SK-N-SH (cell line): ENCODE measurements at places on chromosomes 4 and X. TPM values are rescaled to one million over a fixed set of nuclear protein-coding genes. Genes with fewer than 3 reads are reported as not detected.
A peak's percentile ranks its signal among the peaks of the same experiment; 100 is the strongest.

DNA sequence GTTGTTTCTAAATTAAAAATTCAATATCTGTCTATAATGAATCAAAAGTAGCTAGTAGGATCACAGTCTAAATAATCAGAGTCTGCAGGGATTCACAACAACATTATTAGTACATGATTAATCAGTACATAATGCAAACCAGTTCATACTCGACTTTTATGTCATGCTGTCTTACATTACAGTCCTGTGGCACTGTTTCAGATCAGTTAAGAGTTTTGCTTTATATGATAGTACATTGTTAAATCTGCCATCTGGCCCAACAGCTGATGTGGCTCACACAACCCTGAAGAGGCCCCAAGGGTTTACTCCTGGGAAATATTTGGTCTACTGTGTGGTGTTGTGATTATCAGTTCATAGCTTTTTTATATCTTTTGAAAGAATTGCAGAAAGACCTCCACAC is 247.1 kb upstream of the ETNPPL start:
- DNase-seq, result peak; percentile 20

BLTP1 gene
- 13.1 and 19.9 TPM in 2 replicates for polyA plus RNA-seq

OCRL gene
- 18.6 and 23.3 TPM in 2 replicates for polyA plus RNA-seq

PLAC8 gene
- 11.2 and 11.3 TPM in 2 replicates for polyA plus RNA-seq

DNA sequence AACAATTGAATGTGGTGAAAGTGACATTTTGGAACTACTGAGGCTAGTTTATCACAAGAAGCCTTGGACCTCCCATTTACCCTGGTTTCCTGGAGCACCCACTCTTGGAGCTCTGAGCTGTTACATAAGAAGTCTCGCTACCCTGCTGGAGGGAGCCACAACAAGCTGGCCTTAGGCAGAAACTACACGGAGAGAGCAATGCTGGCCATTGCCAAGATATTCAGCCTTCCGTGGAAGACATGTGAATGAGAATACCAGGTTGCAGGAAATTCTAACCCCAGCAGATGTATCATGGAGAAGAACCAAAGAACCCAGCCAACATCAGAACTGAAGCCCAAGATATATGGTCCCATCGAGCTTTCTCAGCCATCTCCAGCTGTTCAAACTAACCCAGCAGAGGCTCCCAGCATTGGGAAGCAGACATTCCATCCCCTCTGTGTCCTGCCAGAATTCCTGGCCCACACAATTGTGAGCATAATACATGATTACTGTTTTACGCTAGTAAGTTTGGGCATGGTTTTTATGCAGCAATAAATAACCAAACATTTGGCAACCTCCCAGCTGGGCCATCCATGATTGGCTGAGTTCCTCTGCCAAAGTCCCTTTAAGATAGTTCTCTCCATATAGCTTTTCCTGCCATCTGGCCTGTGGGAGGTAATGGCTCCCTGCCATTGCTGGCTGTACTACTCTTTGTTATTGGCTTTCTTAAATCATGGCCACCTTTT is 17.9 kb upstream of the PDE5A start:
- no peak for DNase-seq

CLRN2 gene
- polyA plus RNA-seq, result not detected in 2 replicates

GRCh38 chr4:135185256-135185655 is 983.7 kb upstream of the PABPC4L start:
- no peak for DNase-seq

ETDA gene
- not detected in 2 replicates for polyA plus RNA-seq

CD99L2 gene
- 57.7 and 62.9 TPM in 2 replicates for polyA plus RNA-seq

DNA sequence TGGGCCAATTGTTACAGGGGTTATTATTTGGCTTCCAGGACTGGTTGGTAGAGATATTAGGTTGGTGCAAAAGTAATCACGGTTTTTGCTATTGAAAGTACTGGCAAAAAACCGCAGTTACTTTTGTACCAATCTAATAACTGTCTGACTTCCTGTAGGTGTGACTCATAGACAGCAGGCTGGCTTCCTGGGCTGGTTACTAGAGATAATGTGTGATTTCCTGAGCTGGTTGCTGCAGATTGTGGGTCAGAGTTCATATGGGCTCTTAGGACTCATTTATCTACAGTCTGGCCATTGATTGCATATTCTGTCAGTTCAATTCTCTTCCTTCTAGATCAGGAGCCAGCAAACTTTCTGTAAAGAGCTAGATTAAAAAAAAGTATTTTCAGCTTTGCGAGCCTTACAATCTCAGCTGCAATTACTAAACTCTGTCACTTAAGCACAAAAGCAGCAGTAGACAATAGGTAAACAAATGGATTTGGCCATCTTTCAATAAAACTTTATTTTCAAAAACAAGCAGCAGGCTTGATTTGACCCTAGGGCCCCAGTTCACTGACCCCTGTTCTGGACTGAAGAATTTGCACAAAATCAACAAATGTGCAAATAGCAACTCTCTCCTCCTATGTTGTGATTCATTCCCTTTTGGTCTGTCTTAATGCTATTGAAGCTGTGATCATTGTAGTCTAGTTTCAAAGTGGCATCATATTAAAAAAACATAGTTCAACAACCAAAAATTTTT is 50.8 kb upstream of the BOD1L1 start:
- DNase-seq, result no peak

- DNase-seq, result no peak
Measured at GRCh38 chr4:149110481-149110880, 668.3 kb upstream of the NR3C2 start.

DNA sequence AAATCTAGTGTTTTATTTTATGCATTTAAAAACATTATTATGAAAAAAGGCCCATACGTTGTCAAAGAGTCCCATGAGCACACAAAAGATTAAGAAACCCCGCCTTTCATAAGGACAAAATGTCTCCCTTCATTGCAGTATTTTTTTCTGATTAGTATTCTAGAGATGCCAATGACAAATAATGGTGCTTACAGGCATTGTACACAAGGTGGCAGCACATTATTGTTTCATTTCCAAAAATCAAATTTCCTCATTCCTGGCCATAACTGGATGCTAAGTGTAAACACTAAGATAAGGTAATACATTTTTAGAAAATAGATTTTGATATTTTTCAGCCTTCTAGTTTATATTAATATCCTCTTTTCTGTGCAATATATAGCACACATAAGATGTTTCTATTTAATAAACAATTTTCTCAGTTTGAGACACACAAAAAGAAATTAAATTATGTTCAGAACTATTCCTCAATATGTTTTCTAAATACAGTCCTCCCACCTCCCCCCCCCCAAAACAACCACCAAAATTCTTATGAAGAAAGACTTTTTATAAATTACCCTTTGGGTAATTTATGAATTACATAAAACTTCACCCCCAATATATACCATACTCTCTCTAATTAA is 47.7 kb downstream of the TIGD2 start:
- peak; percentile 42 for DNase-seq

GRCh38 chr4:2075987-2076907 is 17.1 kb downstream of the NAT8L start:
- no peak for DNase-seq

IBSP gene
- polyA plus RNA-seq, result not detected in 2 replicates

DNA sequence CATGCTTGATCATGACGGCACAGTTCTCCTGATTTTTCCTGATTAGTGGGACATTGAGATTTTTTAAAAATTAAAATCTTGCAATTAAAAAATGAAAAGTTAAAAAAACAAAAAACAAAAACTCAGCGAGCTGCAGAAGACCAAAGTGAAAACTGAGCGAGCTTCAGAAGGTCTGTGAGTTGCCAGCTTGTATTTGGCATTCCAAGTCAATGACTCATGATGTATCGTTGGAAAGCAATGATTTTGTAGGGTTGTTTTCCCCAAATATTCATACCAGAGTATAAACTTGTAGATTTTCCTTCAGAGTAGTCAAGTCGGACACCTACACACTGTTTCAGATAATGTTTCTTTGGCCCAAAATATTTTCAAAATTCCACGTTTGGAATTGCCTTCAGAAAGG is 76.9 kb downstream of the LRRC66 start:
- DNase-seq, result no peak

RENBP gene
- 0.90 and 1.0 TPM in 2 replicates for polyA plus RNA-seq

SAGE1 gene
- polyA plus RNA-seq, result not detected in 2 replicates

- DNase-seq, result no peak
Measured at GRCh38 chr4:11436673-11437072, 8.0 kb upstream of the HS3ST1 start.

GRCh38 chr4:90165883-90166282 is 38.7 kb downstream of the CCSER1 start:
- no peak for DNase-seq

NDST3 gene
- polyA plus RNA-seq, result 1.2 and 1.4 TPM in 2 replicates

SSX2 gene
- 0.13 and 0.50 TPM in 2 replicates for polyA plus RNA-seq

DNA sequence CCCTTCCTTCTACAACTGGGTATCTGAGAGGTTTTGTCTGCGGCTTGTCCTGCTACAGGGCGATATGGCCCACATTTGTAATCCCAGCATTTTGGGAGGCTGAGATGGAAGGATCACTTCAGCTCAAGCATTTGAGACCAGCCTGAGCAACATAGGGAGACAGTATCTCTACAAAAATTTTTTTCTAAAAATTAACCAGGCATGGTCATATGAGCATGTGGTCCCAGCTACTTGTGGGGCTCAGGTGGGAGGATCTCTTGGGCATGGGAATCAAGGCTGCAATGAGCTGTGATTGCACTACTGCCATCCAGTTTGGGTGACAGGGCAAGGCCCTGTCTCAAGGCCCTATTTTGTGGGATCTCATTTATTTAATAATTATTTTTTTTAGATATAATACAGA is 420.6 kb upstream of the PABPC4L start:
- no peak for DNase-seq

DNA sequence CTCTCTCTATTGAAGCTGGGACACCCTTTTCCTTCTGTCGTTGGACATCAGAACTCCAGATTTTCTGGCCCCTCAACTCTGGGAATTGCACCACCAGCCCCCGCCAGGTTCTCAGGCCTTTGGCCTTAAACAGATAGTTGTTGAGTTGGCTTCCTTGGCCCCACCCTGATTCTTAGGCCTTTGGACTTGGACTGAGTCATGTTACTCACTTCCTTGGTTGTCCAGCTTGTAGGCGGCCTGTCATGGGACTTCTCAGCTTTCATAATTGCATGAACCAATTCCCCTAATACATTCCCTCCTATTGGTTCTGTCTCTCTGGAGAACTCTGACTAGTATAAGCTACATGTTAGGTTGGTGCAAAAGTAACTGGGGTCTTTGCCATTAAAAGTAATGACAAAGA is 195.7 kb downstream of the GPAT3 start:
- no peak for DNase-seq

GRCh38 chr4:143700046-143700415 is 444 bp downstream of the FREM3 start:
- DNase-seq, result peak; percentile 15

DNA sequence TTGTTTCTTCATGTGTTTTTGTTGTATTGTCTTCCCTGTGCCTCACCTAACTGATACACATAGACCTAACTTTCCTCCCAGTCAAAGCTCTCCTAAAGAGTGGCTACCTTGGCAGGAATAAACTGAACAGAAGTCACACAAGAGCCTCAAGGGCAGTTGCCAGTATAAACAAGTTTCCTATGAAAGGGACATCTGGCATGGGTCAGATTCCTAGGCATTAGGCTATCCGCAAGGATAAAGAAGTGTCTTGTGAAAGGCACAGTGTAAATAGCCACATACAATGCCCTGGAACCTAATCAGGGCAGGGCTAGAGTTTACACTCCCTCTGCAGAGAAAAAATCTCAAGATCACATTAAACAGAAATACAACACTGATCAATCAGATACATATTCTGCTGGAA is 220.8 kb downstream of the SPANXN3 start:
- DNase-seq, result no peak

JAKMIP1 gene
- polyA plus RNA-seq, result 0.54 and 1.0 TPM in 2 replicates

DNA sequence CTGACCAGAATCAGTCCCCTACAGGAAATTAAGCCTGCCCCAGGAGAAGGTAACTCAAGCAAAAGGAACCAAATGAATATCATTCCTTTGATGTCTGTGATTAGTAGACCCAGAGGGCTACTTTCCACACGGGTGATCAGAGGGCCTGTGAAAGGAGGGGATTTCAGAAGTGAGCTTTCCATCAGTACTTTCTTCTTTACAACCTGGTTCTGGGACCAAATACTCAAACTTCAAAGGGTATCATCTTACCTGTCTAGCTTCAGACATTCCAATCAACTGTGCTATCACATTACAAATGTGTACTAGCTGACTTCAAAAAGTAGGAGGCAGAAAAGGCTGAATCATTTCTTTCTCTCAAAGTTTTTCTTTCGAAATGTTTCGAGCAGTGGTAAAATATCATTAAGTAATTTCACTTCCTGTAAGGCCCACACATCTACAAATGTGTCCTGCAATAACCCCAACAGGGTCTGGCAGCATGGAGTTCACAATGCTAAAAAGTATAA is 23.9 kb downstream of the ACSL4 start:
- DNase-seq, result no peak

PRIMPOL gene
- 8.0 and 11.9 TPM in 2 replicates for polyA plus RNA-seq

TRIM60 gene
- polyA plus RNA-seq, result not detected in 2 replicates

- no peak for DNase-seq
Measured at GRCh38 chrX:45208121-45208856, 7.6 kb upstream of the DIPK2B start.

DNA sequence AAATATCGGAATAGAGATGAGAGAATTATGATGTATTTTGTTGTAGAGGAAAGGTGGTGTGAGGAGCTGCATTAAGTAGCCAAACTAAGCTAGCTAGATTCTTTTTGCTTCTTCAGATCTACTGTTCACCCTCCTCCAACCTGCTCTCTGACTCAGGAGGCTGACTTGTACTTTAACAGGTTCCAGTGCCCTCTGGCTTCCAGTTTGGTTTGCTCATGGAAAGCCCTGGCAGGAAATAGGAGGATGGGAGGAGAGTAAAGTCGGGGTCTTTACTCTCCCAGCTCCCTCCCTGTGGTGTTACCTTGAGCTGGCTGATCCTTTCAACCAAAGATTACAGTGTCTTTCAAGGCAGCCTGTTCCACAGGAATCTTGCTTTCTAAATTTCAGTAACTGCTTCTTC is 277.0 kb upstream of the EDA2R start:
- no peak for DNase-seq

GPC3 gene
- 0.86 and 1.4 TPM in 2 replicates for polyA plus RNA-seq

RS1 gene
- polyA plus RNA-seq, result not detected in 2 replicates

PRRG1 gene
- 3.0 and 4.0 TPM in 2 replicates for polyA plus RNA-seq

DNA sequence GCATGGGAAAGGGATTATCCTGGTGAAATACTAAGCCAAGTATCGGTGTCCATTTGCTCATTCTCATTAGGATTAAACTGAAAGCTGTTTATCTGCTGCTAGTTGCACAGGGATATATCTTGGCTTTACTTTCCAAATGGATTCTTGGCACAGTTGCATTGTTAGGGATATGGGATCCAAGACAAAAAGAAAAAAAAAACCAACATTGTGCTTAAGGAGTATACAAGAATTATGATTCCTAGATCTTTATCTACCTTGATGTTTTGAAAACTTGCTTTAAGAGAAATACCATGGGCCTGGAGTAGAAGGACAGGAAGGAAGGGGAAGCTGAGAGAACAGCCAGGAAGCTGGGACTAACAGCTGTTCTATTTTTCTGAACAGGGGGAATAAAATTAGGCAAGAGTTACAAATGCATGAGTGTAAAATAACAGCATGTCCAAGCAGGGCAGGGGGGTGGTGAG is 107.6 kb downstream of the ATXN3L start:
- DNase-seq, result no peak

- no peak for DNase-seq
Measured at GRCh38 chr4:166895771-166896170, 338.5 kb downstream of the SPOCK3 start.
